Panc1 (cell line): ENCODE measurements at places on chromosomes 6 and 20. TPM values are rescaled to one million over a fixed set of nuclear protein-coding genes. Genes with fewer than 3 reads are reported as not detected.

OTOR gene
- not detected for total RNA-seq

EDN1 gene
- total RNA-seq: 15.1 TPM

IP6K3 gene
- not detected for total RNA-seq

FRK gene
- total RNA-seq: 2.5 TPM

GRCh38 chr20:64255361-64256281, at the start of gene PCMTD2:
Gene PCMTD2, plus strand, starts transcription at chr20:64255748. Its CDS starts 4,218 bp downstream, at chr20:64259966.
- H3K4me1 ChIP-seq: peaks cover 11% of the 10 kb centered on the region
- H3K27ac ChIP-seq: peak within 1 kb of the TSS; percentile 88
- H3K36me3 ChIP-seq: peaks cover 3% of the 10 kb centered on the region; the same call in 1 of the 2 replicates
- peaks cover 5% of the 10 kb centered on the region; the same call in 1 of the 2 replicates for H3K27me3 ChIP-seq
- DNase-seq: no peak
- H3K4me3 ChIP-seq: peak within 1 kb of the TSS; percentile 86

GRCh38 chr6:52503323-52503747, 73.5 kb downstream of the TRAM2 start:
- peaks cover 19% of the 10 kb centered on the region for H3K4me1 ChIP-seq
- H3K27ac ChIP-seq: peak overlapping the region; percentile 18; the same call in 1 of the 2 replicates
- no peak for DNase-seq
- no peak overlapping the region for H3K4me3 ChIP-seq
- peaks cover 7% of the 10 kb centered on the region for H3K36me3 ChIP-seq

GRCh38 chr6:41028561-41029412, 10.2 kb downstream of the UNC5CL start:
- H3K27ac ChIP-seq: peak overlapping the region; percentile 91
- DNase-seq: no peak
- H3K4me3 ChIP-seq: no peak overlapping the region; the same call in 1 of the 2 replicates
- H3K36me3 ChIP-seq: no peaks in the 10 kb centered on the region

DNA sequence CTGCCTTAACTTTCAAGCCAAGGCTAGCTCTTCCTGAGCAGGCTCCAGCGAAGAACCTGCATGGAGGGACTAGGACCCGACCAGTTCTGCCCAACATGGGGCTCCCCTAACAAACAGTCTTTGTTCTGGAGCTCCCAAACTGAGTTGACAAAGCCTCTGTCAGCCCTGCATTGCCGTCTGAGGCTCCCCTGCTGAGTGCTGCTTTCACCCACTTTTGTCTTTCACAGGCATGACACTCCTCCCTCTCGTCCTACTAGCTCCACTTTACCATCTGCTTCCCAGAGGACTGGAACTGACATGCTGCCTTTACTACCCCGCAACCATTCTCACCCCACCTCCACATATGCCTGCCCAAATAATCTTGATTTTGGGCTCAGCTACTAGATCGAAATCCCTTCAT, 45.1 kb upstream of the B4GALT5 start:
- no peaks in the 10 kb centered on the region for H3K36me3 ChIP-seq
- H3K27me3 ChIP-seq: no peaks in the 10 kb centered on the region
- H3K4me1 ChIP-seq: no peaks in the 10 kb centered on the region
- H3K4me3 ChIP-seq: no peak overlapping the region
- no peak overlapping the region for H3K27ac ChIP-seq
